ENCODE measurements at places on chromosomes 2 and 18.

- no peak for DNase-seq
These were observed 216.8 kb downstream of the MGAT5 start for GRCh38 chr2:134470561-134471168.

- DNase-seq: no peak
These were observed 121.3 kb downstream of the FMNL2 start for GRCh38 chr2:152456262-152456661.

GRCh38 chr2:113058411-113058994, 495 bp upstream of the IL36RN start:
- no peak for DNase-seq

DNA sequence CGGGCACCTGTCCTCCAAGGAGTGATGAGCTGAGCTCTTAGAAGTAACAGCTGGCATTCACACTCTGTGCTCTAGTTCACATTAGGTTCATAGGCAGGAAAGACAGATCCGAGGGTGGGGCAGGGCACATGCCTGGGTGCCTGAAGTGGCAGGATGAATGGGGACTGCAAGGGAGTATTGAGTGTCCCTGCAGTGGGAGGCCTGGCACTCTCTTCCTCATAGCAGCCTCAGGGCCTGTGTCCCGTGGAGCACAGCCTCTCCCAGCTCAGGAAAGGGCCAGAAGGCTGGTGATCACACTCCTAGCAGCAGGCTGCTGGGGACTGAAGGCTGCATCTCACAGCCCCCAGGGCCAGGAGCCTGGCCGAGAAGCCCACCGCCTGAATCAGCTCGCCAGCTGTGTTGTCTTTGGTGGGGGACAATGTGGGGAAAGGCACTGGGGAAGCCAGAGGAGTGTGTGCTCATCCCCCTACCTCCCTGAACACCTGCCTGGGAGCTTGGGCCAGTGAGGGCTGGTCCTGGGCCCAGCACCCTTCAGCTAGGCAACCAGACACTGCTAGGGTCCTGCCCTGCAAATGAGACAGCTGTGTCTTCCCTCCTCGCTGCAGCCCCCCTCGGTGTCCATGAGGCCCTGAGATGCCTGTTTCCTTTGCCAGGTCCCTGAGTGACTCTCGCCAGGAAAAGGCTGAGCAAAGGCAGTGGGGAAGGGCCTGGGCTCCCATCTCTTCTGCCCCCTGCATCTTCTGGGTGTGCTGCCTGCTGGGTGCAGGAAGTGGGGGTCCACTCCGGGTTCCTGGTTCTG, 48.2 kb upstream of the HS6ST1 start:
- no peak for DNase-seq

DNA sequence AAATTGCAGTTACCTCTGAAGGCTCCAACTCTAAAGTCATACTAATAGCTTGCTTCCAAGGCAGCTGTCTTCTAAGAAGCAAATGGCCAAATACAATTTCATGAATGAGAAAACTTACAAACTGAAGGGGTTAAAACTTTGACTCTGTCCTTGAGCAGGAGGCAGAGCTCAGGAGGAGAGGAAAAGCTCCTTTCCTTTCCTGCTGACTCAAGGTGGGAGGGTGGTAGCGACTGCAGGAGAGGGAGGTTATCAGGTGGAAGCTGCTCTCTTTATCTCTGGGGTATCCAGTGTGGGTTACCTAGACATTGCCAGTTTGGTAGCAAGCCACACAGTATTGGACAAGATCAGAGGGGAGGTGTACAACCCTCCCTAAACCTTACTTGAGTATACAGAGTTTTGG, 2.7 kb upstream of the EFEMP1 start:
- no peak for DNase-seq

DNA sequence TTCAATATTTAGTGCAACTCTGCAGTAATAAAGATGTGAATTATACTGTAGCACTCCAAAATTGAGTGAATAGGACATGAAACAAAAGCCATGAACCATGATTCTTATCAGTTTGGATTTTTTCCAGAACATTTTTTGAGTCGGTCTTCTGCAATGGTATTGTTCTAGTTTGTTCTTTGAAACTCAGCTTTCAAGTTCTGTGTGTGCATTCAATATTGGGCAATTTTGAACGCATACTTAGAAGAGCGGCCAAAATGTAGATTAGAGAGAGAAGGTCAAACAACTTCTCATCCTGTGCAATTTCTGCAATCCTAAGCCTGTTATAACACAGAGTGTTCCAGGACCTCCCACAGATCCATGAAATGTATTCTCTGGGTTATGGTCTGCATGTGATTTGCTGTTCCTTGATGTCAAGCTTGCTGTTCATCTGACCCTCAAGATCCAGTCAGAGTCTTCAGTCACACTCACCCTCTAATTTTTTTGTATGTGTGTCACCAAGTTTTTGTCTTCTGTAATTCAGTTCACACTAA, 48.3 kb downstream of the TSPYL6 start:
- DNase-seq: no peak

DNA sequence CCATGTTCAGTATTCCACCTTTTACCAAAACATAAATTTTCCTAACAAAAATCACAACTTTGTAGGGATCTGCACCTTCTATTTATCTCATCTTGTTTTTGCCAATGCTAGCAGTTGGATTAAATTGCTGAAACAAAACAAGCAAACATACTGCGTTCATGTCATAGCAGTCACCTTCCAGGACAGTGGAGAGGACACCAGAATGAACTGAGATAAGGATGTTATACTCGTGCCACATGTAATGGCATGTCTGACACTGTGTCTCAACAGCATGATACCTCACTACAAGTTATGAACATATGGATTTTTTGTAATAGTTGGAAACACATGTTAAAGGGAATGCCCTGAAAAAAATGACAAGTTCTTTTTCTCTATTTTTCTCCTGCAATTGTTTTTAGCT, 245.3 kb downstream of the XIRP2 start:
- DNase-seq: no peak

DNA sequence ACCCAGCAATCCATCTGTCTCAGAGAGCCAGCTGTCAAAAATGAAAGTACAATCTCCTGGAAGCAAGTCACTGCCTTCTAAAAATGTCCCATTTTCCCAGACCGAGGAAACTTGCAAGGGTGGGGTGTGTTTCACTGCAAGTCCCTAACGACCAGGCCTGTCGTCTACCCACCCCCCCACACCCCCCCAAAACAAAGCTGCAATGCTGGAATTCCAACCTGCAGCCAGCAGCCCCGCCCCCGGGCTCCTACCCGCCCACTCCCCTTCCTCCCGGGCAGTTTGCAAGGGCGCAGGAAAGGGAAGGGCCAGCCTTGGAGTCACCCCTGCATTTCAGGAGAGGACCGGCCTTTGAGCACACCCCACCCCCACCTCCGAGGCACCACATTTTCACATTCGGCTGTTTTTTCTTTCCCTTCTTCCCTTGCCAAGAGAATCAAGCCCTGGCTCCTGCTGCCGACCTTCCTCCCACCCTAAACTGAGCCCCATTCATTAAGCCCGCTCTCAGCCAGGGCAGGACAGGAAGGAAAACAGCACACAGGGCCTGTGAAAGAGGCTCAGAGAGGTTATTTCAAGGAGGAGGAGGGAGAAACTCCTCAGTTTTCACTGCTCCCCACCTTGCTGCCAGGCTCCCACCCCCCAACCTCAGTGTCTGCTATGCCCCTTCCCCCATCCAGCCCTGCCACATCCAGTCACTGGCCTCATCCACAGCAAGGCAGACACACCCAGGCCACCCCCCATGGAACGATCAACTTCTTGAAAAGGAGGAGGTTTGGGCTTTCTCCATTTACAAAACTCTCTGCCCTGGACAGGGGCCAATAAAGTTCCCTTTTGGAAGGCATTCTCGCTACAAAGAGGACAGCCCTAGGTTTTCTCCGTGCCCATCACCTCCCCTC, 11.3 kb downstream of the SMAD7 start:
- DNase-seq: no peak

Measured in CD8-positive, alpha-beta T cell (primary cell).